ENCODE measurements at places on chromosomes 5 and 9. TPM values are rescaled to one million over a fixed set of nuclear protein-coding genes. Genes with fewer than 3 reads are reported as not detected.

TRPM6 gene
- total RNA-seq = not detected

PFN3 gene
- total RNA-seq = not detected

SPINK7 gene
- not detected for total RNA-seq

PLGRKT gene
- 13.8 TPM for total RNA-seq

ENC1 gene
- total RNA-seq = 39.6 TPM

SPATA31A7 gene
- not detected for total RNA-seq

CBY3 gene
- total RNA-seq = 0.36 TPM

IFNB1 gene
- not detected for total RNA-seq

SLC6A3 gene
- total RNA-seq = 0.08 TPM
